Adipocyte (in vitro differentiated cells): ENCODE measurements at places on chromosomes 6 and 20.

DNA sequence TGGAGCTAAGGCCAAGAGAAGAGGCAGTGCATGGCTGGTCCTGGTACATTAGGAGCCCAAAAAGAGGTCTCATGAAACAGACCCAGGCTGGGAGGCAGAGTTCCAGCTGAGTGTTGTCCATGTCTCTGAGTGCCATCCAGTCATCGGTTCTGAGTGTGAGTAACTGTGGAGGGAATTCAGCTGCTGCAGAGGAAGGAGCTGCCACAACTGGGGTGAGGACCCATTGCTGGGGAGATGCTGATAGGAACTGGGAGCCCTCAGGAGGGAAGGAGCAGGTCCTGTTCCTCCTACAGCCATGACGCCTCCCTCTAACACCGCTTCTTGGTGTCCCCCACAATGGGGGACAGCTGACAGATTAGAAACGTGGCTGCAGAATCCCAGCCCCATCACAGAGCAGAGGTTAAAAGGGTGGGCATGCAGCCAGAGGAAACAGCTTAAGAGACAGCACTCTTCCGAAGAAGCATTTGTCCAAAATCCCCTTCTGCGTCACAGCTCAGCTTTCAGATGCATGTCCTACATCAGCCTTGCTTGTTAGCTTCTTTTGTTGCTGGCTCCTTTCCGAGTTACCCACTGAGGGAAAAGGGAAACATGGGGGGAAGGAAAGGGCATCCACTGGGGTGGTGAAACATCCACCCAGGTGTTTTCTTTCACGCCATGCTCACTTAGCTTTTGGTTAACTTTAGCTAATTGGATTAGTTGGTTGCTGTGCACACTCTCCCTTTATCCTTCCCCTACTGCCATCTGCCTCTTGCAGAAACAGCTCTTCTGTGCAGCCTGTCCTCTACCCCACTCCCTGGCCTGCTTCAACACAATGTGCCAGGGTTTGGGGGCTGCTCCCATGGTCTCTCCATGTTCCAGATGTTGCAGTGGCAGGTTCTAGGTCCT, 239.2 kb downstream of the SYNDIG1 start:
- no peak for DNase-seq

- no peak for DNase-seq
These were observed 23.6 kb upstream of the FAM83D start for GRCh38 chr20:38902601-38903000.

- no peak for DNase-seq
These were observed 227.2 kb downstream of the EPM2A start for GRCh38 chr6:145508107-145508506.

DNA sequence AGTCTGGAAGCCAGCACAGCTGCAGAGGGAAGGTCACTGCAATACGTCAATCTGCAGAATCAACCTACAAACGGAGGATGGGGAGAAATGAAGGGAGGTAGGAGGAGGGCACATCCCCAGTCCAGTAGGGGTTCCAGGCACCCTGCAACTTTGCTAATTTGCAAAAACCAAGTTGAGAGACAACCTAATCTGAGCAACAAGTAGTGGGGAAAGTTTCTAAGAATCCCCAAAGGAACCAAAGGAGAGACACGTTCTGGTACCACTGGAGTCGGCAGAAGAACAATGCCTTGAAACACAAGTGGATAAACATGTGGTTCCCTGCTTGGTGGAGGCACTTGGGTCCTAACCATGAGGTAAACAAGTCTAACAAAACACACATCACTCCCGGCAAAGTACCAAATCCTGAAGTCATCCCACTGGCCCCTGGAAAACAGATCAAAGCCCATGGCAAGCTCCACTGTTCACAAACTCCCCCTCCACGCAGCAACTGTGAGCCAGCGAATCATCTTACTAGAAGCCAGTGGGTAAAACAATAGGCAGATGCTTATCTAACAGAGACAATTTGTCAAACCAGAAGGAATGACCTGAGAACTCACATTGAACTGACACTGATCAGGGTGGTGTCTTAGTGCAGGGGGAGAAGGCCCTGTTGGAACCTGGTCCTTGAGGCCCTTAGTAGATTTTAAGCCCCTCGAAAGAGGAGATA, 4.7 kb downstream of the MRPS18A start:
- no peak for DNase-seq

- DNase-seq, result no peak
These were observed 70.1 kb upstream of the TAB2 start for GRCh38 chr6:149247385-149247763.

- no peak for DNase-seq
These were observed 110.1 kb upstream of the GPR6 start for GRCh38 chr6:109867970-109868358.

GRCh38 chr20:8334641-8335040, 202.6 kb downstream of the PLCB1 start:
- no peak for DNase-seq

- DNase-seq, result no peak
These were observed 55.5 kb upstream of the ARMH2 start for GRCh38 chr6:24854077-24854666.

- no peak for DNase-seq
These were observed 31.4 kb downstream of the TSHZ2 start for GRCh38 chr20:53003420-53004154.

GRCh38 chr20:46757754-46758678, 48.6 kb downstream of the SLC2A10 start:
- DNase-seq, result peak; percentile 81
